ENCODE measurements at places on chromosomes 12 and 14. TPM values are rescaled to one million over a fixed set of nuclear protein-coding genes. Genes with fewer than 3 reads are reported as not detected.

Gene GALNT8
- total RNA-seq: 1.5 TPM

Gene CELA1
- not detected for total RNA-seq

DNA sequence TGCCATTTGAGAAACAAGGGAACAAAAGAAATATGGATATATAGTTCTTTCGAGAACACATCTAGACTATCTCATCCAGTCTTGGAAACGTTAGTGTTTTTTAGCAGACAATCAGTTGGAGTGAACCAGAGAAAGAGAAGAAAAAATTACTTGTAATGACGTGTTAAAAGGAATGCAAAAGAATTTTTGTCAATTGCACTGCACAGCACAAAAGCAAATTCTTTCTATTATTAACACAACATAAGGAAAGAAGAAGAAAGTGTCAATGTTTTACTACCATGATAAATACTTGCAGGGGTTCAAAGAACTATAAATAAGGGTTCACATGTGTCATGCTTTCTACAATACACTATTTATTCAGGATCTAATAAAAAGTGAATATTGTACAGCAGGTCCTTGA is 27.5 kb upstream of the GSG1 start:
- DNase-seq: no peak

DNA sequence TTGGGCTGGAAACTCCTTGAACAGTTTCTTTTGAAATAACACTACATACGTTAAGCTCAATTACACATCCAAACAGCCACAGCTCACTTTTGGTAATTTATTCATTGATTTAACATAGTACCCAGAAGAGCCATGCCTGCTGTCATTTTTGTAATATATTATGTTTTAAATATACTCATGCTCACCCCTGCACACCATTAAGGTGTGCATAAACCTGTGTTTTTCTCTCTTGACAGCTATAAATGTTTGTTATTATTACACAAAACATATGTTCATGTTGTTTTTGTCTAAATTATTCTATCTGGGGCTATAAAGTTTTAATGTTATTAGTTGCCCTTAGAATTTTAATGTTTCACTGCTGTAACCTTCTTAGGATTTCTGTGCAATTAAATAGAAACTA is 296.1 kb downstream of the AKAP6 start:
- DNase-seq: no peak

DNA sequence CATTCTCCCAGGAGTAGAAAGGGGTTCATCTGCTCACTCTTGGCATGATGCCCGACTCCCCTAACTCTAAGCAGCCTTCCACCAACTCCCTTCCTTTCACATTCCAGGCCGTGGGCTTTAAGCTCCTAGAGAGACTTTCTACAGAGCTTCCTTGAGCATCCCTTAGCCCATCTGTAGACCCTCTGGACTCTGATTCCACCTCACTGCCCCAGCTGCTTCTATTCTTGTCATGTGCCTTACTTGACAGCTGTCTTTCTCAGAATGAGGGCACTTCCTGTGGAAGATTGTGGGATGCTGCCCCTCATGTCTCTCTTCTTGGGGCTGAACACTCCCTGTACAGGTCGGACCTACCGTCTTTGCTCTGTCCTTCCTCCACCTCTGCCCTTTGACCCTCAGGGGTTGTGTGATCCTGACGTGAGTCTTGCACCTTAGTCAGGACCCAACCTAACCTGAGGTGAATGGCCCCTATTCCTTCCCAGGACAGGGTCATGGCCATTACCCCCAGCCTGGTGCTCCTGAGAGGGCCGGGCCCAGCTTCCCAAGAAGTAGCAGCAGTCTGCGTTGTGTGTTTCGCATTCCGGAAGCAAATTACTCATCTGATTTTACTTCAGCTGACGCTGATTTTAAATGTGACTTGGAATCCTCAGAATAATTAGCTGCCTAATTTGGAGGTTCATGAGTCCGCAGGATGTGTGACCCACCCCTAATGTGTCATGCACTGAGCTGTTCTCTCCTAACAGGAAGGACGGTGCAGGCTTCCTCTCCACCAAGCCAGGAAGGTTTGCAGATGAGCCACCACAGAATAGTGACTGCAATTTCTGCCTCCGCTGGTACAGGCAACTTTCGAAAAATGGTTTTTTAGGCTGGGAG is 2.7 kb upstream of the GALNT6 start:
- no peak for DNase-seq

DNA sequence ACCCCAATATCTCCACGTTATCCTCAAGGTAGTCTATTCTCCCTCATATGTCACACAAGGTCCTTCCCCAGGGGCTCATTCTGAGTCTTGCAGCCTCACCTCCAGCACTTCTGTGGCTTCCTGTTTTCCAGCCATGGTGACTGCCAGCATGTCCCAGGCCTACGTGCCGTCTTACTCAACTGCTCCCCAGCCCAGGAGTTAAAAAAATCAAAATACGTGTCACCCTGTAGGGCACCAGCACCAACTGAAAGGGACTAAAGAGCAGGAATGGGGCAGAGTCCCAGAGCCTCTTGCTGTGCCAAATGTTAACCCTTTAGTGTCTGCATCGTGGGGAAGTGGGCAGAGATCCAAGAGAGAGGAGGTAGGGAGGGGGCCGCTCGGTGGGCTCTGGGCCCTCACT is 37.0 kb upstream of the MED13L start:
- no peak for DNase-seq

Gene KRT83
- total RNA-seq: not detected

Gene ADSS1
- 0.18 TPM for total RNA-seq

GRCh38 chr12:130116791-130117190 is 45.5 kb upstream of the FZD10 start:
- DNase-seq: no peak

DNA sequence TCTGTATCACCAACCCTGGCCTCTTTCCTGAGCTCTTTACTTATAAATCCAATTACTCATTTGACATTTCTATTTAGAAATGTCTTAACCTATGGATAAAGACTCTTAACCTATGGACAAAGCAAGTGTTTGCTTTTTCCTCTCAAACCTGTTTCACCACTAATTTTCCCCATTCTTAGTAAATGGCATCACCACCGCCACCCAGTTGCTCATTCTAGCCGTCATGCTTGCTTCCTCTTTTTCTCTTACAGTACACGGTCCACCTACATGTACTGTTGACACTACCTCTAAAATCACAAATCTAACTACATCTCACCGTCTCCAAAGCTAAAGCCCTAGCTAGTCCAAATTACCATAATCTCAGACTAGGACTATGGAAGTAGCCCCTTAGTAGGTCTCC is 60.0 kb downstream of the CAPS2 start:
- no peak for DNase-seq

Gene XPOT
- 96.2 TPM for total RNA-seq

GRCh38 chr12:128991716-128992115 is 138.4 kb downstream of the GLT1D1 start:
- DNase-seq: no peak

Gene PIWIL1
- total RNA-seq: not detected

DNA sequence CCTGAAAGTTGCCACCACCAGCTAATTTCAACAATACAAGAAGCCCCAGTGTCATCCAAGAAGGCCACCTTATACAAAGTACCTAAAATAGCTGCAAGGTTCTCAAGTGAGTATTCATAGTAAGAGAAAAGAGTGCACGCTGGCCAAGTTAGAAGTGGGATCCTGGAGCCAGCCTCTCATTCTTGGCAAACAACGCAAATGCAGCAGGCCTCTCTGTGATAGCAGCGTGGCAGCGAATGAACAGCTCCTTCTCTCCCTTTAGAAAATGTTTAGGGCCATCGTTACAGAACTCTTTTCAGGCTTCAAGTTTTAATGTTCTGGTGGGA is 78.0 kb upstream of the IFNG-AS1 start:
- no peak for DNase-seq

Gene PAPLN
- total RNA-seq: 0.46 TPM

Gene MDP1
- total RNA-seq: 16.3 TPM

Gene ACRBP
- 5.4 TPM for total RNA-seq

- no peak for DNase-seq
These were observed 29.0 kb upstream of the MEG3 start for GRCh38 chr14:100796946-100797345.

Gene CCNK
- total RNA-seq: 79.2 TPM

DNA sequence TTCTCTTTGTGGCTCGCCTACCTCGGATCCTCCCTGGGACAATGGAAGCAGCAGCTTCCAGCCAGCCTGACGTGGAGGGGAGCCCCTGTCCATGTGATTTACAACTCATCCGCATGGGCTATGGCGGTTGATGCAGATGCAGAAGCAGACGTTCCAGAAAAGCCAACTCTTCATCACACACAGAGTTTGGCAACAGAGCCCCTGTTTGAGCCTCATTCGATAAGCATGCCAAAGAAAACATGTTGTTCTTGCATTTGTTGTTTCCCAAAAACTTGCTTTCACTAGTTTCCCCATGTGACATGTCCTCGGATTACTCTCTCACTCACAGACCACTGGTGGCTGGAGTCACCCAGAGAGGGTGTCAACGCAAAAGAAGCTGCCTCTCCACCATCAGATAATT is 16.4 kb upstream of the TC2N start:
- DNase-seq: no peak

Gene C14orf132
- total RNA-seq: 0.05 TPM

DNA sequence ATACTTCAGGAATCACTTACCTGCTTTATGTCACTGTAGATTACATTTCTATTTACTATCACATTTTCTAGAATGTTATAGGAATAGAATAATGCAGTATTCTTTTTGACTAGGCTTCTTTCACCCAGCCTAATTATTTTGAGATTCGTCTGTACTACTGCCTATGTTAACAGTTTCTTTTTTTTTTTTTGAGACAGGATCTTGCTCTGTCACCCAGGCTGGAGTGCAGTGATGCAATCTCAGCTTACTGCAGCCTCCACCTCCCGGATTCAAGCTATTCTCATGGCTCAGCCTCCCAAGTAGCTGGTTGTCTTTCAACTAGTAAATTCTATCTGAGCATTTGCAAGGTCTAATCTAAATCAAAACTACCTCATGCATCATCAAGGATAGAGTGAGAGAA is 6.4 kb downstream of the OR6C6 start:
- no peak for DNase-seq

Gene ADAM21
- total RNA-seq: 0.12 TPM

Gene PPFIA2
- total RNA-seq: not detected

- no peak for DNase-seq
These were observed 15.8 kb downstream of the ABCC9 start for GRCh38 chr12:21925296-21925913.

GRCh38 chr12:25590011-25590721 is 37.1 kb upstream of the LMNTD1 start:
- no peak for DNase-seq

GRCh38 chr12:52993558-52993869 is 12.7 kb upstream of the EIF4B start:
- no peak for DNase-seq

Gene TSHR
- 0.17 TPM for total RNA-seq

Gene MFAP5
- not detected for total RNA-seq

GRCh38 chr12:64892561-64892960 is 68.1 kb downstream of the TBC1D30 start:
- DNase-seq: no peak

DNA sequence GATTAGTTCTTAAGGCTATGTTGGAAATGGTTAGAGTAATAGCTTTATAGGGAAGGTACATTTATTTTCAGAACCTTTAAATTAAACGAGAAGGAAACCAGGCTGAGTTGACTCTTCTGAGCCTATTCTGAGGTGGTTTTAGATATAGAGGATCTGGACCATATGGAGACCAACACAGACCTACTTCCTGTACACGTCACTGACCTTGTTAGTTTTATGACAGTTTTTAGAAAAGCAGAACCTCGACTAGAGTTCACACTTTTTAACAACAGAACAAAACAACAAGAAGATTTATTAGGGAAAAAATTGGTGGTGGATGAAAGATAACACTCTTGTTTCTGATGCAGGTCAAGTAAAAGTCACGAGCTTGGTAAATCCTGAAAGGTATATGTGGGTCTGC is 107.1 kb downstream of the NPAS3 start:
- no peak for DNase-seq

Gene TPPP2
- not detected for total RNA-seq

DNA sequence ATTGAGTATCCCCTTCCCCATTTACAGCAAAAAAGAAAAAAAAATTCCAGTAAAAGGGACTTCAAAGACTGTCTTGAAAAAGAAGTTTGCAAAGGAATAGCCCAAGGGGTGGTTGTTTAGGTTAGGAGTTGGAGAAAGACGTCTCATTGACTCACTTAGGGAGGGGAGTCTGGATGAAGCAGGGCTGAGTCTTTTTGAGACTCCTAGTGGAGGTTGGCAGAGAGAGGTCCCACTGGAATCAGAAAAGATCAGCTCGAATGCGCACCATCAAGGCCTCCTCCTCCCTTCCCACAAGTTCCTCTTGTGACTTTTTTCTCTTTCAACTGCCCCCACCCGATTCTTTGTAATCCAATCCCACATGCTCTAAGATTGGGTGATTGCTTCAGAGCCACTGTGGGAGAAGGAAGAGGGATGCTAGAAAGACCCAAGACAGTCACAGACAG is 1.9 kb downstream of the ARHGEF40 start:
- no peak for DNase-seq

Gene C1S
- total RNA-seq: 1.6 TPM

DNA sequence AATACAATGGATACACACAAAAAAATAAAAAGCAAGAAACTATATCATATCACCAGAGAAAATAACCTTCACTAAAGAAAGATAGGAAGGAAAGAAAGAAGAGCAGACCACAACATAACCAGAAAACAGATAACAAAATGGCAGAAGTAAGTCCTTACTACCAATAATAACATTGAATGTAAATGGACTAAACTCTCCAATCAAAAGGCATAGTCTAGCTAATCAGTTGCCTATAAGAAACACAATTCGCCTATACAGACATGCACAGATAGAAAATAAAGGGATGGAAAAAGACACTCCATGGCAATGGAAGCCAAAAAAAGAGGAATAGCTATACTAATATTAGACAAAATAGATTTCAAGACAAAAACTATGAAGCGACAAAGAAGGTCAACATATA is 8.9 kb upstream of the TAS2R30 start:
- no peak for DNase-seq

Gene CNTN1
- total RNA-seq: not detected
